ENCODE measurements at places on chromosomes 16 and 17.

DNA sequence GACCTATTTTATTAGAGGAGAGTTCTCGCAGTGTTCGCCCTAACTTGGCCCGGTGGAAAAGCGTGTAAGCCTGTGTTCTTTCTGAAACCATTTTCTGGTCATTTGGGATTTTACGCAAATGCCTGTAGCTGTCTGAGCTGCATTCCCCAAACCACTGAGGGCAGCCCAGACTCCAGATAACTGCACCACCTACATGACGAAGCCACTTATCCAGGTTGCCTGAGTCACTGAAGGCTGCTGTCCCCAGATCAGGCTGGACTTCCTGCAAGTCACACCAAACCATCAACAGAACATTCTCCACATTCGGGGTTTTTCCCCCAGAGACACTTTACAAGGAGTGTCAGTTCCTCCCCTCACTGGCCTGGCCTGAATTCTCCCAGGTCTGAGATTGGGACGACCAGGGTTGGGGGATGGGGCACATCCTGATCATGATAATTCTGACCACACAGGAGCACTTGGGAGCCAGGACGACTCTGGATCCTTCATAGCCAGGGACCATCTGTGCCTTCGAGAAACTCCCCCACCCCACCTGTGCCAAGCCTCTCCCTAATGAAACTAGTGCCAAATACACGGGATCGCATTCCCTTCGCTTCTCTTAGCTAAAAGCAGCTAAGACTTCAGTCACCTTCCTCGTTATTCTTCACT, 2.3 kb downstream of the RPRML start:
- no peak for DNase-seq

DNA sequence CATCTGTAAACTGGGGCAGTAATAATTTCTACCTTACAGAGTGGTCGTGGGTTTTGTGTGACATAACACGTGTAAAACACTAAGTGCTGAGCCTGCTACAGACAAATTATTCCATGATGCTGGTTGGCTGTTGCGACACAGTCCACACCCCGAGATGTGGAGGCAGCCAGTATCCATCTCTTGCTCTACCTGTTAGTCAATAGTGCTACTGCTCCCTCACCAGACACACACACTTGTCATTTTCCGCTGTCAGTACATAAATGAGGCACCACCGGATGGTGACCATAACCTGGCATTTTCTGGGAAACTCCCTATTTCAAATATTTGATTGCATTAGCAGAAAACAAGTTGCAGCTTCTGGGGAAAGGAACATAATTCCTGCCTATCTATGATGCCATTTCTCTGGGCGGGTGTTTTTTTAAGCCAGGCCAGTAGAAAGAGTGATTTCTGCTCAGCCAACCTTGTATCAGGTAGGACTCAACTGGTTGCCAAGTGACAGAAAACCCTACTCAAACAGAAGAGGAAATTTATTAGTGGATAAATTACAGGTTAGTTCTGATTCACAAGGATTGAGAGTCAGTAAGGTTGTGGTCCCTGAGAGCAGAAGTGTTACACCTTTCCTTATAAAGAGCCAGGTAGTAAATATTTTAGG, 24.1 kb downstream of the DNAJA2 start:
- peak; percentile 32 for DNase-seq

DNA sequence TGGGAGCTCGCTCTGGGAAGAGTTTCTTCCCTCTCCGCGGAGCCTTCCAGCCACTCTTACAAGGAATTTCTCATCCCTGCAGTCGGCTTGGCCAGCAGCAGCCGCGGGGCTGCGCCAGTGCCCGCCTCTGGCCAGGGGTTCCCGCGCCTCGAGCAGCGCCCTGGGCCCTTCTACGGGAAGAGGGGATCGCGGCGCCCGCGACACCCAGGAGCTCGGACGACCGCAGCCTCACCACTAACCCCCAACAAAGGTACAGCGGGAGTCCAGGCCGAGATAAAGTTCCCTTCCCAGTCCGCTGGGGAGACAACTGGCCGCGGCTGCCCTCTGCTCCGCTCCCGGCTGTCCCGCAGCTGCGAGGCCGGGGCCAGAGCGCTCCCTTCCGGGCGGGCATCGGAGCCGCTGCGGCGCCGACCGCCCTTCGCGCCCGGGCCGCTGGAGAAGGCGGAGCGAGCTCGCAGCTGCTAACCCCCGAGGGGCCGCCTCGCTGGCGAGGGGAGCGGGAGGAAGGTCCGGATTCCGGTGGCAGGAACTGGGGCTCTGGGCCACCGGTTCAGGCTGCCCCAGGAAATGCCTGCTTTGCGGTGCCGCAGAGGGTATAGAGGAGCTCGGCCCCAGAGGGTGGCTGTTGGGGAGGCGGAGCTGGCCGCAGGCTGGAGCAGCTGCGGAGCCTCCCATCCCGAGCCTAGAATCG, 3.6 kb upstream of the HS3ST3B1 start:
- DNase-seq, result peak; percentile 16

- DNase-seq, result no peak
Measured at GRCh38 chr17:34916120-34916519, 45.1 kb downstream of the CCT6B start.

DNA sequence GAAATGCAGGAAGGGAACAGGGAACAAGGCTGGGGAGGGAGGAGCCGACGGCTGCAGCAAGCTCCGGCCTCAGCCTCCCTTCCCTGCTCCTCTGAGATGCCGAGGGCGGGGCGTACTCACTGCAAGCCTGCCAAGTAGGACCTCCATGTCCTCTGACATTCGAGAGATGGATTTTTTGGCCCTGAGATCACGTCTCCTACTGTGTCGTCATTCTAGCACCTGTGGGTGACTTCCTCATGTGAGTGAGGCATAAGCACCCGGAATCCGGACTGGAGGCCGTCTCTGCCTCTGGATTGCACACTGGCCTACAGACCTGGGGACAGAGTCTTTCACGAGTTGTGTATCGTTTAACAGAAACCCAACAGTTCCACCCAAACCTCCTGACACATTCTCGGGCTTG, 14.5 kb downstream of the MRM3 start:
- no peak for DNase-seq

- DNase-seq, result no peak
Measured at GRCh38 chr16:51508490-51509212, 357.6 kb upstream of the SALL1 start.

DNA sequence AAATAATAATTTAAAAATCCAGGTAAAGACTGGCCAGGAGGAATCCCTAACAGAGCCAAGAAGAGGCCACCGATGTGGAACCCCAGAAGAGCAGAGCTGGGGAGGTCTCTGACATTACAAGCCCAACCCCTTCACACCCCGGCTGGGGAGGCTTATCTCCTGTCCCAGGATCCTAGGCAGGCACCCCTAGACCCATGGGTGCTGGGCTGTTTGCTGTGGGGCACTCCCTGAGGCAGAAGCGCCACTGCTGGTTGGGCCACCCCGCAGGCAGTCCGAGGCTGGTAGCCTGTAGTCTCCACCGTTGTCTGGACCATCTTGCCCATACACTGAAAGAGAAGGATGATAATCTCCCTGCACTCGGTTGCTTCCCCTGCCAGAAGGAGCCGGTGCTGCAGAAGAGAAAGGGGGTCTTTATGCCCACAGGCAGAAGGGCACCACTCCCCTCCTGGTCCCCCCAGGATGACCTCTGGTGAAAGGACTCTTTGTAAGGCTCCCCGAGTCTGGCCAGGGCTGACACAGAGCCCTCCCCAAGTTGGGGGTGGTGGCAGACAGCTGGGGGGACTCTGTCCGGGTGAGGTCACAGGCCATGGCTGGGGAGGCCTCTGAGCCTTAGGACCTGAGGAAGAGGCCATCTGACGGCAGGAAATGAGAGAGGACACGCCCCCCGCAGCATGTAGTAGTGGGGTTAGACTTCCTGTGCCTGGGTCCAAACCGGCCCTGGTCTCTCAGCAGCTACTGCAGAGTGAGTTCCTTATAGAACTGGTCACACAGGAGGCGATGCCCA, 34.2 kb downstream of the CFAP20 start:
- DNase-seq, result no peak

DNA sequence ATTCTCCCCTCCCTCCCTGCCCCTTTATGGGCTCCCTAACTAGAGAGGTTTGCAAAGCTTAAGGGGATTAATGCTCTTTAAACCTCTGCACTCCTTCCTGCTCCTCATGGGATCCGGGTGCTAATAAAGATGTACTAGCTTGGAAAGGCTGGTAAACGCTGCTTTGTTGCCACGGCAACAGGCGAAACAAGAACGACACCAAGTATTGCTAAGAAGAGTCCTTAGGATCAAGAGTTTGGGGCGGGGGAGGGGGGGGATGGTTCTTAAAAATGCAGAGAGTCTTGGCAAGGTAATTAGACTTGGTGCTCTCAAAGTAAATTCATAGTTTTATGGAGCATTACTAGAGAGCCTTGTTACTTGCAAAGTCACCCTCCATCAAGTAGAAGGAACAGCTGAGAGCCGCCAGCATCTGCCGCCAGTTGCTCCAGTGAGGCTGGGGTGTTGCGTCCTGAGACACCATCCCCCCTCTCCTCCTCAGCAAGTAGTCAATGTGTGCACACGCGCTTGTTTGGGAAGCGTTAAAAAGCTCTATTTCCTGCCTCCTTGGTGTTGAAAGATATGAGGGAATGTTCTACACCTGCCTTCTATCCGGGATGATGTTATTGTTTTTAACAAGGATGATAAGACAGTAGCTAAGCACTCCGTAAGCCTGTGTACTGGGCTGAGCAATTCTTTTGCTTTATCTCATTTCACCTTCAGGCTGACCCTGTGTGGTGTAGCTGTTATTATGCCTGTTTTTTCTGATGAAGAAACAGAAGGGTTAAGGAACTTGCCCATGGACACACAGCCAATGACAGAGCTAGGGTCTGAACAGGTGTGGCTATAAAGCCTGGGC, 190.9 kb downstream of the CCDC182 start:
- no peak for DNase-seq

GRCh38 chr16:81571592-81572385, 127.2 kb downstream of the CMIP start:
- no peak for DNase-seq

GRCh38 chr17:61456061-61456681, 3.9 kb downstream of the TBX4 start:
- DNase-seq, result no peak

- no peak for DNase-seq
Measured at GRCh38 chr16:25709213-25709612, 17.5 kb downstream of the HS3ST4 start.

DNA sequence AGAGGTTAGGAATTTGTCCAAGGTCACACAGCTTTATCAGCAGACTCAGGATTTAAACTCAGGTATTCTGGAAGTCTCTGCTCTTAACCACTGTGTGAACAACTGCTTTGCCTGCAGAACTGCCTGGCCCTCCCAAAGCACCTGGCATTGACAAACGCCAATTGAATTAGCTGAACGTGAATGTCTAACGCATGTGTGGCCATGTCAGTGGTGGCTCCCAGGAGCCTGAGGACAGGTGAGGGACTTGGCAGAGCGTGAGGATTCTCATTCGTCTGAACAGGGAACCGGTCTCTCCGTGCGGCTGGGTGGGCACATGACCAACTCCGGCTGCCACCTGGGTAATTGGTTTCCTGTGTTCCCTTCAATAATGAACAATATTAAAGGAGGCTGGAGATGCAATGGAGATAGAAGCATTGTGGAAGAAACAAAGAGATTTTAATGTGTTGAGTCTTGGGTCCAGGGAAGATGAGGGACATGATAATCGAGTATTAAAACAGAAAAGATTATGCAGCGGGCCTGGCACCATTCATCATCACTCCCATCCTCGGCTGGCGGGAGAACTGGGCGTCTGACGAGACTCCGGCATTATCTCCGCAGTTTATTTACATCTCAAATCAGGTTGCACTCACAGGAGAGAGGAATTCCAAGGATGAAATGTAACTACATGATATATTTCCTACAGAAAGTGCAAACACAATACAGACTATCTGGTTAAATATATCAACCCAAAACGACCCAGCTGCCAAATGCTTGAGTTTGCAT, 113.5 kb downstream of the NPIPB5 start:
- no peak for DNase-seq

- no peak for DNase-seq
Measured at GRCh38 chr17:16940116-16940881, 31.6 kb downstream of the TNFRSF13B start.

- no peak for DNase-seq
Measured at GRCh38 chr16:89312194-89312593, 94.7 kb downstream of the ZNF778 start.

DNA sequence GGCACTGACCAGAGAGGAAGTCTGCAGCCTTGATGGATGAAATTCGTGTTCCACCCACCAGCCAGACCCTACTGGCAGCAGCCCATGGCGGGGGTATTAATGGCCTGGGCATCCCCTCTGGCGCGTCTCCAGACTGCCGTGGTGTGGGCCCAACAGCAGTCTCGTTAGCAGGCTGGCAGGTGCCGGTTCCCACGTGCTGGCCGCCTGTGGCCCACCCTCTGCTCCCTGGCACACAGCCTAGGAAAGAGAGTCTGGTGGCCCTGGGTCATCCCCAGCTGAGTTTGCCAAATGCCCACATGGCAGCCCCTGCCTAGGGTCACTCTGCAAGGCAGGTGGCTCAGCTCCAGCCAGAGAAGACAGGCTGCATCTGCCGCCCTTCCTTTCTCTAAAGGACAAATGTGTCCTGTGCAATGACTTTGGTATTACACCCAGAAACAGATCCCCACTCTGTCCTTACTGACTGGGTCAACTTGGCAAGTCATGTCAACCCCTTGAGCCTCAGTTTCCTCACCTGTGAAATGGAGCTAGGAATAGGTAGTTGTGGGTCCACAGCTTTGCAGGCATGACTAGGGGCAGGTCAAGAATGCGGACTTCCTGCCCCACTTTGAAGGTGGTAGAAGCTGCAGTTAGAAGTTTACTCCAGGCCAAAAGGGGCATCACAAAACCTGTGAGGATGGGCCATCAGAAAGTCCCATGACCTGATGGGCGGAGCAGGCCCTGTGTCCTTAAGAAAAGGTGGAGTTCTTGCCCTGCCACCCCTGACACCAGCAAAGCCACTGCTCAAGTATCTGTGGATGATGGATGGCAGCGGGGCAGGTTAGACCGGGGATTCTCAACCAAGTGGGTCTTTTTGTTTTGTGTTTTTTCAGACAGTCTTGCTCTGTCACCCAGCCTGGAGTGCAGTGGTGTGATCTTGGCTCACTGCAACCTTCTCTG, 76.6 kb downstream of the ABCC6 start:
- no peak for DNase-seq

DNA sequence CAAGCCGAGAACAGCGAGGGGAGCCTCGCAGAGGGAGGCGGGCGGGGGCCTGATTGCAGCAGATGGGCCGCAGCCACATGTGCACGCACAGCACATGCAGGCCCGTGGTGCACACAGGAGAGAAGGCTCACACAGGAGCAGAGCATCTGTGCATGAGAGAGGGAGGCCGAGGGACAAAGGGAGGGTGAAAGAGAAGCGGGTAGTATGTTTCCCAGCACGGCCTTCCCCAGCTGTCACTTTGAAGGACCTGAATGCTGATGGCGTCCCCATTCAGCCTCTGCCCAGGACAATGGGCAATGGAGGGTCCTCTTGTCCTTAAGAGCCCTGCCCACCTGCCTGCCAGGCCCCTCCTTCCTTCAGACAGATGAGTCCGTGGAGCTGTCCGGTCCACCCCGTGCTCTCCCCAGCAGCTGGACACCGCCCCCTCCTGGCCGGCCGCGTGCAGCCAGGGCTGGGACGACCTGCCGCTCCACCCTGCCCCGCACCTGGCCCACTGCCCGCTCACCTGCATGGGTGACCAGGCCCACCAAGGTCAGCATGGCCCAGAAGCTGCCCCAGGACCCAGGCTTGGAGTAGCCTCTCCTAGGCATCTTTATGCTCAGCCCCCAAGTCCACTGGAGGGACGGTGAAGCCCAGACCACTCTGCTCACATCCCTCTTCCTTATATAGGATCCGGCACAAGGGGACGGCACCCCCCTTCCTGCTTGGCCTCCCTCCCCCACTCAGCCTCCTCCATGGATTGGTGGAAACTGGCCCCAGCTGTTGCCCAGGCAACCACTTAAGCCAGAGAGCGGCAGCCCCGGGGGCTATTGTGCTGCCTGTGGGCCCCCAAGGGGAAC, at the start of gene BTBD17:
BTBD17 (minus strand) TSS at position 639 of the 839 bp plus-strand sequence; CDS start at position 590, 49 bp downstream.
- peak; percentile 15 for DNase-seq

Measured in T-helper 2 cell (primary cell).